ENCODE measurements at places on chromosomes 4 and X.

GRCh38 chr4:123878976-123879375, 482.4 kb downstream of the SPRY1 start:
- no peak for DNase-seq

DNA sequence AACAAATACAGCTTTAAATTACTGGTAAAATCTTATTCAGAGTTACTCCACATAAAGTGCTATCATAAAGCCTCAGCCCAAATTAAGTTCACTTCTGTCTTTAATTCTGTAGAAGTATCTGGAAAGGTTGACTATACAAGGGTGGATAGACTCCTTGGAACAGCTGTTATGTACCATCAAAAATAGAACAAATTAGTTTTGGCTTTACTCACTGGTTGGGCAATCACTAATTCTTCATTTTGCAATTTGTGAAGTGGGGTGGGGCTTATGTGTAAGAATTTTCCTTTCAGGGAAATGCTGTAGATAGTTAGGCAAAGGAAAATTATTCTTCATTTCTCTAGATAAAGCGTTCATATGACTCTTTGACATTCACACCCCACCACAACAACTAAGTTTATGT, 7.8 kb downstream of the DIAPH2 start:
- no peak for DNase-seq

GRCh38 chrX:150410513-150410912, 47.4 kb downstream of the MAMLD1 start:
- no peak for DNase-seq

- DNase-seq: no peak
Observed at GRCh38 chrX:12060489-12061260, 77.6 kb upstream of the FRMPD4 start.

- no peak for DNase-seq
Observed at GRCh38 chr4:132316738-132317137, 832.4 kb upstream of the PCDH10 start.

- DNase-seq: no peak
Observed at GRCh38 chr4:142016031-142016430, 379.6 kb downstream of the IL15 start.

GRCh38 chr4:156894234-156894633, 77.4 kb downstream of the PDGFC start:
- no peak for DNase-seq

DNA sequence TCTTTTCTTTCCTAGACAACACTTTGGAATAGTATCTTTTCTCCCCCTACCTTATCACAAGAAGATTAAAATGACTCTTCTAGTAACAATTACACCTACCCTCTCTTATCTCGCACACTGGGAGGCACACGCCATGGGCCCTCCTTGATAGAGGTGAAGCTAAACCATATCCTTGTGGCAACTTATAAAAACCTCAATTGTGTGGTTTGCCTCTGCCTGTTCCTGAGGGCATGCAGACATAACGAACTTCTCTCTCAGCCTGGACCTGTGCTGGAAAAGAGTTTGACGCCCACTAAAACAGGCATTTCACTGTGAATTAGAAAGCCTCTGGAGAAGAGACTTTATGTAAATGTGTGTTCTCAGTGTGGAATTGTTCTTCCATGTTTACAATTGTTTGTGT, 141.2 kb downstream of the NDST3 start:
- no peak for DNase-seq

DNA sequence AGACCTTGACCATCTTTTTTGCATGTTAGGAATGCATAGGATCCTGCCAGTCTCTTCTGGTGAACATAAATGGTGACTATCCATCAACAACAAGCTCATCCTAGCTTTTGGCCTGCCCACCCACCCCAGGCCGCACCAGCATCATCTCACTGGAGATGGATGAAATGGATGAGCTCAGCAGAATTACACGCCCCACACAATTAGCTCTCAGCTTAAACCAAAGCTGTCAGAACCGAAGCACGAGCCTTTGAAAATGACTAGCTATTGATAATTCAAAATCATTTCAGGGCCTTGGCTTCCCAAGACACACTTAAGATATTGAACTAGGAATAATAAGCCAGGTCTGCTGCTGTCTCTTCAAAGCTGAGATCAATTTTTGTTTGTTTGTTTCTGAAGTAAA, 62.5 kb upstream of the MND1 start:
- no peak for DNase-seq

- no peak for DNase-seq
Observed at GRCh38 chrX:68682790-68683189, 35.3 kb downstream of the STARD8 start.

DNA sequence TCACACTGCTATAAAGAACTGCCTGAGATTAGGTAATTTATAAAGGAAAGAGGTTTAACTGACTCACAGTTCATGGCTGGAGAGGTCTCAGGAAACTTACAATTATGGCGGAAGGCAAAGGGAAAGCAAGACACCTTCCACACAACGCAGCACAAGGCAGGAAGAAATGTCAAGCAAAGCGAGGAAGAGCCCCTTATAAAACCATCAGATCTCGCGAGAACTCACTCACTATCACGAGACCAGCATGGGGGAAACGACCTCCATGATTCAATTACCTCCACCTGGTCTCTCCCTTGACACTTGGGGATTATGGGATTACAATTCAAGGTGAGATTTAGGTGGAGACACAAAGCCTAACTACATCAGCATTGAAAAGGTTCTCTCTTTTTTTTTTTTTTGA, 39.6 kb downstream of the PALLD start:
- DNase-seq: no peak

DNA sequence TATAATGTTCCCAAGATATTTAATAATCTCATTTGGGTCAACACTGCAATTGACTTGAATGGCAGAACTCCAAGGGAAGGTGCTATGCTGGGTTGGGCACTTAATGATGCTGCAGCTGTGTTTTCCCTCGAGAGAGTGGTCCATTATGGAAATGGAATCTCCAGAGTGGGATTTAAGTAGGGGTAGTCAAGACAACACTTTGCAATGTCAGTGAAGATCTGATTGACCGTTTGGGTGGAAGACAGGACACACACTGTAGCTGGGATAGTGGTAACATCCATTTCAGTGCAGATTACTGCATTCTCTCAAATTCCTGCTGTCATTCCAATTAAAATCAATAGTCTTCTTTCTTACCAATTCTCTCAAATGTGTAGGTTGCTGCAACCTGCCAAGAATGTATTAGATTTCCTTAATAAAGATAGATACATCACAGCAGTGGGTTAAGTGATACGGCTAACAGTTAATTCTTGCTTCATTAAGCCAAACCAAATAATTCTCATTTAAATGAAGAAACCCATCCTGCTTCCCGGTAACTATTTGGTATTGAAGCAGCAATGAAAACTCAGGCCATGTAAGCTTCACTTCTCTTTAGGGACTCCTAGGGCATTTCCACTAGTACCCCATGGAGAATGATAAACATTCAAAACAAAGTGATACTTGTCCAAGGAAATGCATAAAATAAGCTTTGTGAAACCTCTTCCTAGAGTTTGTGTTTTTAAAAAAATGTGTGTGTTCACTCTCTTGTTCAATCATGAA, 40.5 kb upstream of the RASGEF1B start:
- DNase-seq: no peak

DNA sequence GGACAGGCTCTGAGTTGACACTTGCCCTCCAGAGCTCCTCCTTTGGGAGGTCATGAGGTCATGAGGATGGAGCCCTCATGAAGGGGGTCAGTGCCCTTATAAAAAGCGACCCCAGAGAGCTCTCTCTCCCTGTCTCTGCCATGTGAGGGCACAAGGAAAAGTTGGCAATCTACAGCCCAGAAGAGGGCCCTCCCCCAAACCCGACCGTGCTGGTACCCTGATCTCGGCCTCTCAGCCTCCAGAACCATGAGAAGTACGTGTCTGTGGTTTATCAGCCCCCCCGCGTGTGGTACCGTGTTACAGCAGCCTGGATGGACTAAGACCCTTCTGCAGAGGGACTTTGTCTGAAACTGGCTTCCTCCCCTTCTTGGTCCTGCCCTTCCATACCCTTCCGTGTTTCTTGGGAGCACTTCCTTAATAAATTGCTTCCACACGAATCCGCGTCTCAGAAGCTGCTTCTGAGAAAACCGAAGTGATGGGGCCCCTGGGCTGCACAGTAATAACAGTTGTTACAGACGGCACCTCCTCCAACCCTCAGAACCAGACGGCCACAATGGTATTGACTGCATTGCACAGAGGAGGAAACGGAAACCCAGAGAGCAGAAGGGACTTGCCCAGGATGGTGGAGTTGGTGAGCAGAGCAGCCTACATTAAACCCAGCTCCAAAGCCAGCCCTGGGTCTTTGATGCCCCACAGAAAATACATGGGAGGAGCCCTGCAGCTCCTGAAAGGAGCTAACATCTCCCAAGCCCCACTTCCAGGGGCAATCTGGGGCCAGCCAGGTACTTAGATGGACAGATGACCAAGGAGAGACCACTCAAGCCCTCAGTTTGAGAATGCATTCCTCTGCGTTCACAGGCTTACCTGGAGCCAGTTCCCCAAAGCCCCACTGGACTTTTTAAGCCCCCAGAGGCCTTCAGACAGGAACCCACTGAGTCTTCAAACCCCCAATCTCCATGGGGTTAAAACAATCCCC, 242.7 kb downstream of the BCOR start:
- peak; percentile 62 for DNase-seq

DNA sequence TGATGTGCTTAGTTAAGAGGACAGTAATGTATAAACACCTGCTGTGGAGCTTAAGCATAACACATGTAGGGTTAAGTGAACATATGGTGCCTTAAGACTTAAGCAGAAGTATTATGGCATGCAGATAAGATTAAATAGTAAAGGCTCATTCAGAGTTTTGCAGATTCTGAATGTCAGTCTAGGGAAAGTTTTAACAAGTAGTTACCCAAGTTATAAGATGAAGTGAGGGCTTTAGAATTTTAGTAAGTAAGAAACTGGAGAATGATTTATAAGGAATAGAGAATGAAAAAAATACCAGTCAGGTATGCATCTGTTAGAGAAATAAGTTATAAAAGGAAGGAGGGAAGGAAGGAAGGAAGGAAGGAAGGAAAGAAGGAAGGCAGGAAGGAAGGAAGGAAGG, 902.1 kb downstream of the TRAM1L1 start:
- no peak for DNase-seq

GRCh38 chr4:17667653-17668201, 53.3 kb downstream of the MED28 start:
- DNase-seq: no peak

DNA sequence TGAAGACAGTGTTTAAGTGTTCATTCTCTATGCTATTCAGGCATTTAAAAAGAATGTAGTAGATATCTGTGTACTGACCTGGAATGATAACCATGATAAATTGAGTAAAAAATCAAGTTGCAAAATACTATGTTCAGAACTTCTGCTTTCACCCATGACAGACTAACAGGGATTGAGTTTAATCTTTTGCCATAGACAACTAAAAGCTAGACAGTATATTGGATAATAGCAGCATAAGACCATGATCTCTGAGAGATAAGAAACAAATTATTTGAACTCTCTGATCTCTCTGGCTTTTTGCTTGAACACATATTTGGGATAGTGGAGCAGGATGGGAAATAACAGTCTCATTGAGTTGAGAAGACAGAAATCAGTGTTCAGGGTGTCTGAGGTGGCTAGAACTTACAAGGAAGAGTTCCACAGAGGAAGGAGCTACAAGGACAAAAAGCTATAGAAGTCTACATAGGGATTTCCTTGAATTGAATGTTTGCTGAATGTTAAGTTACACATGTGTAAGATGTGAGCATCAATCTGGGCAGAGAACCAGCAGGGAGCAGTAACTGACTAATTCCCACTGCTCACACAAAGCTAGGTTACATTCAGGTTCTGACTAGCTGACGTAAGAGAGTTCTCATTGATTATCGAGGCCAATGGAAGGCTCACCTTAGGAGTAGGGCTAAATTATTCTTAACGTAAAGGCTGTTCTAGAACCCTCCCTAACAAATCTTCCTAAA, 60.4 kb downstream of the SLC30A9 start:
- DNase-seq: no peak

DNA sequence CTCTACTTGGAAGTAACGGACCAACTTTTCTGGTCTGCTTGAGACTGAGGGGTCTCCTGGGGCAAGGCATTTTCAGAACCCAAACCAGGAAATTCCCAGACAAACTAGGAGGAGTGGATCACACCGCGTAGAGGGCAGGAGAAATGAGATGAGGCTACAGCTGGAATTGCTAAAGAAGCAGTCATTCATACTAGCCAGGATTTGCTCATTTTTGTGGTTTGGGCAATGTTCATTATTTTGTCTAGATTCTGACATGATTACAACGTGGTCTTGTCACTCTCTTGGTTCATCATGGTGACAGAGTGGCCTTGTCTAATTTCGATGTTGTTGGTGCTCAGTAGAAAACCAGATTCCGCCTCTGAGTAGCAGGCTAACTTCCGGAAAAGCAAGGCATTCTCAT, 63.2 kb downstream of the BANK1 start:
- DNase-seq: no peak

GRCh38 chr4:99457270-99457669, 22.1 kb upstream of the ADH7 start:
- no peak for DNase-seq

GRCh38 chr4:163121689-163122088, 45.0 kb downstream of the NAF1 start:
- DNase-seq: no peak

Measured in activated T-helper 1 cell treated with Interleukin-2 at 50 U/mL for 16 hours (primary cell).